Stimulated activated CD8-positive, alpha-beta memory T cell treated with anti-CD3 and anti-CD28 coated beads, Interleukin-4, amount 100 ng/mL, for 1 hour (primary cell): ENCODE measurements at places on chromosomes 2 and 18.

- DNase-seq = no peak
These were observed 609 bp upstream of the ZNF2 start for GRCh38 chr2:95165030-95165370.

- DNase-seq = no peak
These were observed 31.1 kb downstream of the UGP2 start for GRCh38 chr2:63872571-63873328.

GRCh38 chr2:137873536-137874244 lies 90.6 kb upstream of the HNMT start:
- no peak for DNase-seq

- DNase-seq = no peak
These were observed 137.3 kb upstream of the PID1 start for GRCh38 chr2:229408356-229408755.

DNA sequence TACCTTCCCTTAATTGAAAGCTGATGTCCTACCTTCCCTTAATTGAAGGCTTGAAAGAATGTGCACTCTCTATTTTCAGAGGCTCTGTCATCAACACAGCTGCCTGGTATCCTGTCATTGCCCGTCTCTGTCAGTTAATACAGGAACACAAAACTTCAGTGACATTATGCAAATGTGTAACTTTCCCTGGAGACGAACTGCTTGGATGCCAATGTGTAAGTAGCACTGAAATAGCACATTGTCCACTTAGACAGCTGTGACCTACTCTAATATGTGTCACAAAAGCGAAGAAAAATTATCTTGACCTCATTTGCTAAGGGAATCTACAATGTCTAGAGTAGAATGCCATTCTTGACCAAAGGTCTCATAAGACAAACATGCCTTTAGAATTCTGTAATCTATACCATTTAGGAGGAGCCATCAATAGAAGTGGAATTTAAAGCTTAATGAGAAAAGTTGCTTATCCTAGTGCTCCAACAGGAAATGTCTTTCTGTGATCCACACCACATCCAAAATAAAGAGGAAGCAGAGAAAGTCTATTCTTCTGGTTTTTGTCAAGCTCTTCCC lies 138.1 kb downstream of the BARD1 start:
- DNase-seq = no peak

GRCh38 chr2:125318740-125319139 lies 1293.7 kb downstream of the CNTNAP5 start:
- no peak for DNase-seq

DNA sequence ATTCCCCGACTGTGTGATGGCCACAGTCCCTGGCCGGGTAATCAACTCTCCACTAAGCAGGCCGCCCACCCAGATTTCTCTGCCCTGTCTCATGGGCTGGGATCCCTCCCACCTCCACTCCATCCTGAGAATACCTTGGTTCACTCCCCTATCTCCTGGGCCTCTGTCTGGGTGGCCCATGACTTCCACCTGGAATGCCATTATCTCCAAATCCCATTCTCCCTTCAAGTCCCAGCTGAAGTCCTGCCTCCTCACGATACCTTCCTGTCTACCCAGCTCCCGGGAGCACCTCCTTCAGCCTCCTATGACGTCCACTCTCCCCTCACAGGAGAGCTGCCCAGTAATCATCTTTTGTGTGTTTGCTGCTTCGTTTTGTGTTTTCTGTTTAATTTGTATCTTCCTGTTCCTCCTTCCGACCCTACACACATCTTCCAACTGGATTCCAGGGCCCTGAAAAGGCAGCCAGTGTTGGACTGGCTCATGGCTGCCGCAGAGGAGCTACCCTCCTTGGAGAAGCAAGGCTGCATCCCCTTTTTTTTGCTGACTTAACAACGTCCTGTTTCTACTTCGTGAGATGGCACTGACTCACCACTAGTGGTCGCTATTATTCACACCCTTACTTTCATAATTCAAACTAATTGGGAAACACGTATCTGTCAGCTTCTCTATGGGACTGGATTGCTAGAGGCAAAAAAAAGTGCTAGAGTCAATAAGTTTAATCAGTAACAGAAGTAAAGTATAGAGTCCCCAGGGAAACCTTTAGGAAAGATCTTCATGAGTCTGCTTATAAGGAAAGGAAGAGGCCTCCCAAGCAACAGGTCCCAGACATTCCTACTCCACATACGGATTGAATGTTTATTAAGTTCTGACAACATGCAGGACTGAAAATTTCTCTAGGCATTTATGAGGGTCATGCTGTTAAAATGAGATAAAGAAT lies 171.9 kb upstream of the GATA6 start:
- no peak for DNase-seq

- DNase-seq = no peak
These were observed 34.6 kb downstream of the UGP2 start for GRCh38 chr2:63876311-63876710.

GRCh38 chr2:53829273-53829979 lies 30.3 kb downstream of the GPR75 start:
- DNase-seq = no peak

DNA sequence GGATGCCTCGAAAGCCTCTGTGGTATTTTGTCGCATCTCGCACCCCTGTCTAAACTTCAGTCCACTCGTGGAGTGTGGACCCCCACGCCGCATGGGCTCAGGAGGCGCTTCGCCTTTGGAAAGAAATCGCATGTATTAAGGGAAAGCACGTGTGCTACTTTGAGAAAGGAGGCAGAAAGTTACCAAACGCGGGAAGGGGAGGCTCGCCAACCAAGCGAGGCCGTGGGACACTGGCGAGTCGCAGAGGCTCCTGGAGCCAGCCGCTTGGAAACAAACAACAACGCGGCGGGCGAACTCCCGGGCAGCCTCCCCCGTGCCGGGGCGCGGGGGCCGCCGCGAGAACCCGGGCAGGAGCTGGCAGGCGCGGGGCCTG lies 455 bp upstream of the AGAP1 start:
- DNase-seq = no peak
